Hippocampal formation (tissue), 2 donors: ENCODE measurements at places on chromosomes 12 and 14.
A peak's percentile ranks its signal among the peaks of the same experiment; 100 is the strongest.

DNA sequence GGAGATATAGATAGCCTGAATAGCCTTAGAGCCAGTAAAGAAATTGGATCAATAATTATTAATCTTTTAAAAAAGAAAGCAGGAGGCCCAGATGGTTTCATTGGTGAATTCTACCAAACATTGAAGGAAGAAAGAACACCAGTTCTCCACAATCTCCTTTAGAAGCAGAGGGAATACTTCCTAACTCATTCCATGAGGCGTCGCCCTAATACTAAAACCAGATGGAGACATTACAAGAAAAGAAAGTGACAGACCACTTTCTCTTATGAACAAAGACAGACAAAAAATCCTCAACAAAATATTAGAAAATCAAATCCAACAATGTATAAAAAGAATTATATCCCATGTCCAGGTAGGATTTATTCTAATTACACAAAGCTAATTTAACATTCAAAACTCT is 362.6 kb downstream of the BCAT1 start:
- no peak for DNase-seq

- DNase-seq: no peak
These were observed 739 bp upstream of the PPP2R5E start for GRCh38 chr14:63543826-63544406.

- DNase-seq: no peak
These were observed 1.1 kb downstream of the SLC38A4 start for GRCh38 chr12:46824709-46825108.

GRCh38 chr14:58641509-58641908 is 3.7 kb downstream of the DACT1 start:
- no peak for DNase-seq

- DNase-seq: no peak
These were observed 21.3 kb downstream of the RPH3A start for GRCh38 chr12:112812600-112813406.

- DNase-seq: no peak
These were observed 60.0 kb downstream of the ARMH4 start for GRCh38 chr14:58091883-58092630.

DNA sequence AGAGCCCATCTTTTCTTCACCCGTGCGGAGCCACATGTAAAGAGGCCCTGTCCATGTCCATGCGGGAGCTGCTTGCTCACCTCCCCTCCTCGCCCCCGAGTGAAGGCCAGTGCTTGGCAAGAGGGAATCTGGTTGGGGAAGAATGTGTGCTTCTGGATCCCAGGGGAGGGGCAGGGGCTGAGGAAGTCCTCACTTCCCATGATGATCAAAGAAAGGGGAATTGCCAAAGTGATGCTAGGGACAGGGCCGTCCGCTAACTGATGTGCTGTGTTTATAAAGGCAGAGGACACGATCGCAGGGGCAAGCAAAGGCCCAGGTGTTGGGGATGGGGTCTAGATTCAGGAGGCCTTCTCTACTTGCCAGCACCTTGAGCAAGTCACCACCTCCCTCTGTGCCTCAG is 137.4 kb upstream of the PRMT8 start:
- DNase-seq: no peak

GRCh38 chr14:82366803-82367202 is 833.1 kb upstream of the SEL1L start:
- no peak for DNase-seq

DNA sequence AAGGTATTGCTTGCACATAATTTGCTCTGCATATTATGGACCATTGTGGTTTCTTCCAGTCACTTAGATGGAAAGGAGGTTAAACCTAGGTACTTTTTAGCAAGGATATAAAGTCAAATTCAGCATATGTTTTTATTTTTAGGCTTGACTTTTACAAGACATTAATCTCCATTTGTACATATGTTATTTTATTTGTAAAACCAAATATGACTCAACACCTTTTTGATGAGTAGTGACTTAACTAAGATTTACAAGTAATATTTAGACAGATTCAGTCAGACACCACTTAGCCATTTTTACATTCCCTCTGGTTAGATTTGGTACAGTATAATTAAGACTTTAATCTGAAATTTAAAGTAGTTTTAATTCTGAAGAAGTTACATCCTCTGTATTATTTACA is 55.0 kb downstream of the BHLHE41 start:
- DNase-seq: no peak

DNA sequence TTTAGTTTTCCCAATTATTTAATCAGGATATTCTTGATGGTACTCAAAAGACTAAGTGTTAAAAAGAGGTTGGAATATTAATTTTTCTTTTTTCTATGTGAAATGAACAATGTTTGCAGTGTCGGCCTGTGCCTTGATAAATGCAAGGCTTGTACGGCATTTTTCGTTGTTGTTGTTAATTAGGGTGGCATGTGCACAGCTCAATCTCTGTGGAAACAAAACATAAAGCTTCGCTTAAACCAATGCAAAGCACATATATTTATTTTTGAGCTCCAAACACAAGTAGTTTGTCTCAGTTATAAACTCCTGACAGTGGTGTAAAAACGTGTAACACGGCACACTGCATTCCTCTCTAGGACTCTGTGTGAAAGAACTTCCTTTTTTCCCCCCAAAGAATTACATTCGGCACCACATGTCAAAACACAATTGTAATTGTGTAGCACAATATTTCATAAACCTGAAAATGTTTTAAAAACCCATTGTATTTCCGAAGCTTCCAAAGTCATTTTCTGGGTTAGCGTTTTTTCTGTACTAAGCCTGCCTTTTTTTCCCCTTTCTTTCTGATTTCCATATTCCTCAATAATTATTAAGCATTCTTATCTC is 498.0 kb downstream of the VRK1 start:
- no peak for DNase-seq

- no peak for DNase-seq
These were observed 69.2 kb upstream of the ETV6 start for GRCh38 chr12:11580125-11580751.

DNA sequence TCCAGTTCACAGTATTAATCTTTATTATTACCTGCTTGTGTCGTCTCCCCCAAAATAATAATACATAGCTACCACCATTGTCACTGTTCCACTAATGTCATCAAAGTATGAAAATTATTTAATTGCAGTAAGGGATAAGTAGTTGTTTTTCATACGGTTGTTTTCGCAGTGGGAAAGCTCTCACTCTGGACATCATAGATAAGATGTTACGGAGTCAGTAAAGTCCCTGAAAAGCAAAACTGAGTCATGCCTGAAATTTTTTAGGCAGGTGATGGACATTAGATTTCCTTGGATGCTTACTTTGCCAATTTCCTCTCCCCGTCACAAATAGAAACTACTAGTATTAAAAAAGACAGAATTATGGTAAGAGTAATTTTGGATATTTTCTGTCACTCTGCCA is 13.2 kb downstream of the PNP start:
- no peak for DNase-seq

DNA sequence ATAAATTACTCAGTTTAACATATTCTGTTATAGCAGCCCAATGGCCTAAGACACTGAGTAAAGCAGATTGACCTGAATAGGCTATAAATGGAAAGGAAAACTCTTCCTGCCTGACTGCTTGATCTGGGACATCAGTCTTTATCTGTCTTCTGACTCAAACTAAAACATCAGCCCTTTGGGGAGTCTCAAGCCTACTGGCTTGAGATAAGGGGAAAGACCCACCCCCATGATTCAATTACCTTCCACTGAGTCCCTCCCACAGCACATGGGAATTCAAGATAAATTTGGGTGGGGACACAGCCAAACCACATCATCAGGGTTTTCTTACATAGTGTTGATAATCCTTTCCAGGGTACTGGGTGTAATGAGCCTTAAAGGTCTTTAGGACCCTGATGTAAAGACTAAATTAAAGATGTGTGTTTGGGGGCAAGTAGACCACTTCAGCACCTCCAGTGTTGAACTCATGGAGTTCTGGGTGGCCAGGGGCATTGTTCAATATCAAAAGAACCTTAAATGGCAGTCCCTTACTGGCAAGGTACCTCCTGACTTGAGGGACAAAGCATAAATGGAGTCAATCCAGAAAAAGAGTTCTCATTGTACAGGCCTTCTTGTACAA is 67.8 kb downstream of the TSHR start:
- no peak for DNase-seq

DNA sequence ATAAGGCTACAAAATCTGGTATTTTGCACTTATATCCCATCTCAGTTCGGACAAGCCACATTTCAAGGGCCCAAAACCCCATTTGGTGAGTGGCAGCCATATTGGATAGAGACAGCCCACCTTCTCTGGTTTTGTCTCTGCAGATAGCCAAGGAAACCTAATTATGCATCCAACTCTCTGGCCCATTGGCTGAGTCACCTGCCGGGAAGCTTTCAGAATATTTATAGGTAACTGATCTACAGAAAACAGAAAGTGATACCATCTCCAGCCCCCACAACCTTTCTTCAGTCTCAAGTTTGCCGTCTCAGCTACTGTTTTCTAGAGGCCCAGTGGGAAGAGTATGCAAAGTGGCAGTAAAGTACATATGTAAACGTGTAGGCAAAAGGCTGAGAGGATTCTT is 33.7 kb upstream of the PPP1CC start:
- no peak for DNase-seq

DNA sequence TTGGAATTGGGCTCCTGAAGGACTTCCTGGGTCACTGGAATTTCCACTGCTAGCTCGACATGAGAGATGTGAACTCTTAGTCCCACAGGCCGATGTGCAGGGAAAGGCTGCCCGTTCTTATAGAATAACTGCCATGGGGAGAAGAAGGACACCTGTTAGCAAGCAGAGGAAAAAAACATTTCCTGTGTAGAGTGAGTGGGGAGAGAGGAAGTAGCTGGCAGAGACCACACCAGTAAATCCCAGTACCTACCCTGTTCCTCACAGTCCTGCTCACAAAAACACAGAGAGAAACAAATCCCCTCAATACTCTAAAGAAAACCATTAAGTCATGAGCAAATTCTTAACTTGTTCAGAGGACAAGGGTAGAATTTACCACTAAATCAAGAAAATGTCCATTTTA is 29.5 kb downstream of the AREL1 start:
- no peak for DNase-seq

DNA sequence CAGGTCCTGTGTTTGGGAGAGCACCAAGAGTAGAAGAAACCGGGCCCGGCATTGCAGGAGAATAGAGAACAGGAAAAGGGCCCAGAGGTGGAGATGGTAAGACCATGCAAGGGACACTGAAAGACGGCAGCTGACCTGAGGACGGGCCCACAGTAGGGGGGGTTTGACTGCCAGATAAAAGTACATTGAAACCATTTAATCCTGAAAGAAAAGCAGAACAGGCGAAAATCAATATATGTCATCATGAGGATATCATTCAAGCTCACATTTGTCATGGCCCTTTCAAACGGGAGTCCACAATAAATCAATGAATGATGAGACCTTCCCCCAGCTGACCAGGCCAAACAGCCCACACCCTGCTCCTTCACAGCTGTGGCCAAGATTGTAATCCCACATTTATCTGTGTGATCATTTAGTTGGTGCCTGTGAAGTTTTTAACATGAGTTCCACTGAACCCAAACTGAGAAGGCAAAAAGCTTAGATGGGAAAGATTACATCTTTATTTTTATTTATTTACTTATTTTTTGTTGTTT is 39.5 kb downstream of the E2F7 start:
- no peak for DNase-seq

- no peak for DNase-seq
These were observed 10.8 kb downstream of the DNAI7 start for GRCh38 chr12:25184132-25184531.

DNA sequence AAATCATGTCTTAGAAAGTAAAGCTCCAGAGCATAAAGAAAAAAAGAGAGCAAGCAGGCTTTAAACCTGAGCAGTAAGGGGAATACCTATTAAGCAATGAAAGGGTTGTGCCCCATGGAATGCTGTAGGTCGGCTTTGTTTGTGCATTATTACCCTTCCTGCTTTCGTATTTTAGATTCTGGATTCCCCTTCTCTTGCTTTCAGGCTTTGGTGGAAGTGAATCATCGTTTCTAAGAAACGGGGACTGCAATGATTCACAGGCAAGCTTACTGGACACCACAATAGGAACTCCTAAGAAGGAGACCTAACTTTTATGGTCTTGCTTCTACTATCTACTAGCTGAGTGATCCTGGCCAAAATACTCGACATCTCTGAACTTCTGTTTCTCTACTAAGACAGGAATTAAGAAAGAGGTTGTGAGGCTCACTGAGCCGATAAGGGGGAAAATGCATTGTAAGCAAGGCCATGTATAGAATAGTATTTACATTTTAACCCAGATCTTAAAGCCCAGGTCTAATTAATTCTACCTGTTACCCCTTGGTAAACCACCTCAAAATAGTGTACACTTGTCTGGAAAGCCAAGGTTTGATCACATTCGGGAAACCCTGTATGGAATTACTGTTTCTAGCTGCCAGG is 1.2 kb upstream of the BMAL2 start:
- DNase-seq: no peak

DNA sequence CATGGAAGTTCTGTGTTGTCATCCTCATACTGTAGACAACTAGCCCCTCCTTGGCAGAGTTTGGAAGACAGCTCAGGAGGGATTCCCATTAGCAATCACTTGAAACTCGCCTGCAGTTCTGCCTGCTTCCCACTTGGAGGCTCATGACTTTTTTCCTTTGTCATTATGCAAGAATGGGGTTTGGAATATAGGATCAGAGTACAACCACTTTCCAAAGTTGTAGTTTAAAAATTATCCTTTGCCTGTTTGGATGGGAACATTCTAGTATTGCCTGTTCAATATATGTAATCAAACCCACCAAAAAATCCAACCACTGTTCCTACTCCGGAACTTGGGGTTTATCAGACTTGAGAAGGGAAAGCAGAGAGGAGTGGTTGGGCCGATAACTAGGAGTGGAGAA is 2.1 kb upstream of the GPD1 start:
- DNase-seq: peak; percentile 49

DNA sequence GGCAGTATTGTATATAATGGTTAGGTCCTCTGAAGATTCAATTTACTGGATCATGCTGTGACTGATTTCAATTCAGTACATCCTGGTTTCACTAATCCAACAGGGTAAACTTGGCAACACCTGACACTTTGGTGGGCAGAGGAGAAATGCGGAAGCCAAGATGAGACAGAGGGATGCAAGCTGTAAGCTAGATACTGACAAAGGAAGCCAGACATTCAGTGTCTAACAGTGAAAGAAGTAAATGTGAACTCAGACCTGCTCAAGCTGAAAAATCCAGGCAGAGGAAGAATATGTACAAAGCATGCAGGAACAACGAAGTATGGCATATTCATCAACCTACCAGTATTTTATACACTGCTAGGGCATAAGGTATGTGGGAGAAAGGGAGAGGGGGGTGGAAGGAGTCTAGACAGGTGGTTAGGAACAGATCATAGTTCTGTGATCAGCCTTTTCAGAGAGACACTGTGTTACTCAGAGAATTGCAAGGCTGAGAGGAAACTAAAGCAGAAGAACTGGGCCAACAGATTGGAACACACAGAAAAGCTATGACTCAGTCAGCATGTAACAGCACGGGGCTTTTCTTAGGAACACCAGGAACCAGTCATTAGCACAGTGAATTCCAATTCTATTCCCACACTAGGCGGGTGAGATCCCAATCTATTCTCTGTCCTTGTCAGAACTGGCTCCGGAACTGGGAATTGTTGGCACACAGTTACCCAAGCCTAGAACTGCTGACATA is 40.3 kb downstream of the NELL2 start:
- peak; percentile 91 for DNase-seq

- DNase-seq: no peak
These were observed 1891.5 kb upstream of the SEL1L start for GRCh38 chr14:83425138-83425537.
